Suprapubic skin (tissue), 4 donors: ENCODE measurements at places on chromosomes 13 and 19. TPM values are rescaled to one million over a fixed set of nuclear protein-coding genes. Genes with fewer than 3 reads are reported as not detected.

Gene HTR2A
- 0.57 TPM for total RNA-seq

Gene KASH5
- not detected for total RNA-seq

Gene FCER2
- not detected for total RNA-seq

DNA sequence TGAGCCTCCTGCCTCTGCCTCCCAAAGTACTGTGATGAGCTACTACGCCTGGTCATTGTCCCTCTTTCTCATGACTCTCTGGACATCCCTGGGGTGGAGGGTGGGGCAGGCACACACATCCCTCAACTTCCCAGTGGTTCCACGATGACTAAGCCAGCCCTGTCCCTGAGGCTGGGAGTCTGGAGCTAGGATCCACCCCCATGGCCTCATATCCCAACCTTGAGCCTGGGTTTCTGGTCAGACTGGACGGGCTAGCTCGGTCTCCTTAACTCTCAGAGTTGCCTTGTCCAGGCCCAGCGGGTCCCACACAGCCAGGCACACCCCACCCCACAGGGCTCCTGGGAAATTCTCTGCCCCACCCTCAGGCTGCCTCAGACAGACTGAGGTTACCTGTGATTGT, 19.6 kb downstream of the IER2 start:
- H3K27ac ChIP-seq: peak overlapping the region; percentile 90
- no peaks in the 10 kb centered on the region for H3K36me3 ChIP-seq
- H3K4me1 ChIP-seq: peaks cover 82% of the 10 kb centered on the region

GRCh38 chr19:12676384-12676792, 5.3 kb downstream of the DHPS start:
- DNase-seq: peak; percentile 92
- H3K4me1 ChIP-seq: peaks cover 17% of the 10 kb centered on the region
- no peak overlapping the region for H3K4me3 ChIP-seq
- peaks cover 77% of the 10 kb centered on the region for H3K36me3 ChIP-seq
- H3K27me3 ChIP-seq: no peaks in the 10 kb centered on the region

DNA sequence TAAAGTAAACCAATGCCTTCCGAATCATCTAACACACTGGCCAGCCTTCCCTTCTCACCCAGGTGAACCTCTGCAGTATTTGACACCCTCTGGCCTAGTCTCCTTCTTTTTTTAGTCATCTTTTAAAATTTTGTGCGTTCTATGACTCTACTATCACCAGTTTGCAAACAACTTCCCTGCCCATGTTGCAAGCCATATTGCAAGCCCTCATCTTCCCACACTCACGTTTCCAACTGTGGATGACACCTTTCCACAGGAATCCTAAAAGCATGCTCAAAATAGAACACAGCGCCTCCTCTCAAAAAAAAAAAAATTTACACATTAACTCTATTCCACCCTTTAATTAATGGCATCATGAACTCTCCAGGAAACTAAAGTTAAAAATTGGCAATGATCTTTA, 440.1 kb downstream of the EFNB2 start:
- H3K36me3 ChIP-seq: no peaks in the 10 kb centered on the region
- no peak overlapping the region for H3K27ac ChIP-seq
- no peaks in the 10 kb centered on the region for H3K4me1 ChIP-seq
- H3K4me3 ChIP-seq: no peak overlapping the region
- DNase-seq: no peak
